ENCODE measurements at places on chromosomes 2 and 18.

DNA sequence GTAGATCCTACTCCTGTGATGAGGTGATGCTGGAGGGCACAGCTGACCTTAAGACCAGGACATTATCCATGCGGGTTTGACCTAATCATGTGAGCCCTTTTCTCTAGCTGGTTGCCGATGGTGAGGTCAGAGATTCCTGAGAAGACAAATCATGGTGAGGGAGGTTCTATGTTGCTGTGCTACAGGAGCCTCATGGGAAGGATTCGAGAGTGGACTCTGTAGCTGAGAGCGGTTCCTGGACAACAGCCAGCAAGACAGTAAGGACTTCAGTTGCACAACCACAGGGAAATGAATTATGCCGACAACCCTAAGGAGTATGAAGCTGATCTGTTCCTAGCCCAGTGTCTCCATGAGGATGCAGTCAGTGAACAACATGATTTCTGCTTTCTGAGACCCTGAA lies 80.4 kb downstream of the EPB41L3 start:
- DNase-seq = peak; percentile 9

GRCh38 chr2:233118648-233119000 lies 58.5 kb downstream of the INPP5D start:
- DNase-seq = no peak

DNA sequence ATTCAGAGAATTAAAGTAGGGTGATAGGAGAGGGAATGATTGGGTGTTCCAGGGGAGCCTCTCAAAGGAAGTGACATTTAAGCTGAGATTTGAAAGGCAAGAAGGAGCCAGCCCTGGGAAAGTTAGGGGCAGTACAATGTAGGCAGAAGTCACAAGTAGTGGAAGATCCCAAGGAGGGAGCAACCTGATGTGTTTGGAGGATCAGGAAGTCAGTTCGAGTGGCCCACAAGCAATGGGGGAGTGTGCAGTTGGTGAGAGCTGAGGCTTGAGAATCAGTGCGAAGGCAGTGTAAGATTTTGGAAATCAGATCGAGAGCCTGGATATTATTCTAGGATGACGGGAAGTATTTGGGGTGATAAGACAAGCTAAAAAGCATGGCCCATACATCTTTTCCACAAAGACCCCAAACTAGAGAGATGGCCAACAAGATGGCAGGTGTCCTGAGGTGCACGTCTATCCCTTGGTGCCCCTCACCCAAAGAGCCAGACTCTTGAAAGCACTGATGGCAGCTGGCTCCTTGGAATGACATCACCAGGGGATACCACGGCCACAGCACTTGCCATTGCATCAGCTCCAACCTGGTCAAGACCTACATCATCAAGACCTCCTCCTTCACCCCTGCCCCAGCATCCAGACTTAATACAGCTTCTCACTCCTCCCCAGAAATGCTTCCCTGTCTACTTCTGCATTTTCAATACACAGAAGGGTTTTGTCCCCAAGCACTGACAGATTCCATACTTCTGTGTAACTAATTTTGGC lies 127.3 kb downstream of the BCL2 start:
- no peak for DNase-seq

GRCh38 chr2:114082731-114083433 lies 193.0 kb downstream of the ACTR3 start:
- DNase-seq = no peak

GRCh38 chr2:134218930-134219658 lies 34.8 kb upstream of the MGAT5 start:
- no peak for DNase-seq

DNA sequence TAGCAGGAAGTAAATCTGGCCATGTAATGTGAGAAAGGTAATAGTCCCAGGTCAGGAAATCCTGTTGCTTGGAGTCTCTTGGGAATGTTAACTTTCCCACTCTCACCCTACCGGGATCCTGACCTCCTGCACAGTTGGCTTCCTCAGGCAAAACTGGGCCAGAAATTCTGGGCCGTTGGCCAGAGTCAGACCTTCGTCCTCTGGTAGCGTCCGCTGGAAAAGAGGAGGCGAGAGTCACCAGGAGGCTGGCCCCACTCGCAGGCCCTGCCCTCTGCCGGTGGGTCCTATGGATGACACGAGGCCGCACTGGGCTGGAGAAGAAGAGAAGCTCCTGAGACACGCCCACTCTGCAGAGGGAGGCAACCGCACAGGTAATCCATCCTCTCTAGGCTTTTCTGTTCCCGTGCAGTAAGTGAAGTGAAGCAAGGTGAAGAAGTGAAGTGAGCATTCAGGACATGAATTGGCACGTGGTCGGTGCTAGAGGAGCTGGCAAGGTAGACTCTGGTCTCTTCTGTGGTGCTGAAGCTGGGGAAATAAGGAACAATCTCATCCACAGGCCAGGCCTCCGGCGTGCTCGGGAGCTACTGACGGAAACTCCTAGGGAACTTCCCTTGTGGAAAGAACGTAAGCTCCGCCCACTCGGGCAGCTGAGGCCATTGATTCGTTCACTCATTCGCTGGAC lies 182.7 kb upstream of the GLI2 start:
- DNase-seq = peak; percentile 58

GRCh38 chr2:11768946-11769345 lies 22.5 kb downstream of the LPIN1 start:
- no peak for DNase-seq

DNA sequence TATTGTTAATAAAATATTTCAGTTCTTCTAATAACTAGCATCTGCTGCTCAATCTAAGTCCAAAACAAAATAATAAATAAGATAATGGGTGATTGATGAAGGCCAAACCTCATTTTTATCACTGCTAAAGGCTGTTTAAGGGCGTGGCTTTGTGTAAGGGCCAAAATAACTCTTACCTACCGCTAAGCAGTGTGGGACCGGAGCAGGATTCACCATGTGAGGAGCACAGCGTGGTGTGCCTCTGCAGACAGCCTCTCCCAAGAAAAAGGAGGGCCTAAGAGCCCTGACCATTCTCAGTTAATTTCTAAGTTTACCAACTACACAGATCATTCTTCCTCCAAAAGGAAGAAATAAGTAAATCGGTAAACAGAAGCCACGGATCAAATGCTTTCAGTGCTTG lies 353.7 kb downstream of the ARL6IP6 start:
- DNase-seq = no peak

DNA sequence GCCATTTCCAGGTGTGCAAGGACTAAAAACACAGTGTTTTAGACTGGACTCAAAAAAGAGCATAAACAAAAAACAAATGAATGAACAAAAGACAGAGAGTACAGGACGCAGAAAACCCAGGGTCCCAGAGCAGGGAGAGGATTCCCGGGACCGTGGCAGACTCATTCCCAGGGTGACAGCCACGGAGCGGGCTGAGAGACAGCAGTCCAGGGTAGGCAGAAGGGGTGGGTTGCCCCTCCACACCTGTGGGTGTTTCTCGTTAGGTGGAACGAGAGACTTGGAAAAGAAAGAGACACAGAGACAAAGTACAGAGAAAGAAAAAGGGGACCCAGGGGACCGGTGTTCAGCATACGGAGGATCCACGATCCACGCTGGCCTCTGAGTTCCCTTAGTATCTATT lies 273.4 kb downstream of the EIPR1 start:
- no peak for DNase-seq

- DNase-seq = no peak
These were observed 39.4 kb downstream of the RBMS1 start for GRCh38 chr2:160454070-160454797.

- DNase-seq = no peak
These were observed 32.6 kb downstream of the MYL12B start for GRCh38 chr18:3294435-3295080.

DNA sequence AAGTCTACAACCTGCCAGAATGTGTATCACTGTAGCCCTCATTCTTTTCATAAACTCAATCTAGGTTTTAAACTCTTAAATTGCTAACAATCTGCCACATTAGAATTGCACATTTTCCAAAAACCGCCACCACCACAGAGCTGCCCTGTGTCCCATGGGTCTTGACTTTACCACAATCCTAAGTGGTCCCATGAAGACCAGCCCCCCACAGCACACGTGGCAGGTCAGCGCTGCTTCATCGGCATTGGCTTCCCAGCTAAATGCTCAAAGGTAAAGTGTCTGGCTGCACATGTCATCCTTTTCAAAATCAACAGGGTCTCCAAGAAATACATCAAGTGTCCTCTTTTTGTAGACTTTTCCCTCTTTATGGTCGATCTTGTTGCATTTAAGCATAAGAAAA lies 2.4 kb downstream of the TBC1D8 start:
- no peak for DNase-seq

- DNase-seq = no peak
These were observed 293.6 kb downstream of the STK39 start for GRCh38 chr2:167953776-167954175.

DNA sequence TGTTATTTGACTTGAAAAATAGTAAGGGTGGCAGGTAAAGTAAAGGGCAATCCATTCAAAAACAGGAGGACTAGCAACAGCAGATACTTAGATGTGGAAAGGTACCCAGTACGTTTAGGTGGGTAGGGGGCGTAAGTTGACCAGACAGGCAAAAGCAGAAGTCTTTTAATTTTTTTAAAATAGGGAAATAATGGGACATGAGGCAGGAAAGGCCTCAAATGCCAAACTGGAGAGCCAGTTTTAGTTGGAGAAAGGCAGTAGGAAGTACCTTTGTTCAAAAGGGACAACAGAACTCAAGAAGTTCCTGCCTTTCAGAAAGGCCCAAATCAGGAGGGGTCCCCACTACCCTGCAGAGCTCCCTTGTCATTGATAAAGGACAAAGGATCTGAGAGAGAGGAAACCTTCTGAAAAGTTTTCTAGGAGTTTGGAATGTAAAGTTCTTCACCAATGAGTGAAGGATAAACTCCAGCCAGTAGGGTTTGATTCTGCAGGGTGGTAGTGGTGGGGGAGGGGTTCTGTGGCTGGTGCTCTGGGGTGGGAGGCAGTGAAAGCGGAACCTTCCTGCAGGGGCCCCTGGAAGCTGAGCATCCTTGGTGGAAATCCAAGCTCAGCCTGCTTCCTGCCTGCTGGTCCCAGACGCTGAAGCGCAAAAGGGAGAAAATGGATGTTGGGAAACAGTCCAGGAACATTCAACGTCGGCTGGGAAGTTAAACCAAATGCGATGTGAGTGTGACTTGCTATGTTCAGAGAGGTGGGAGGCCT lies 40.1 kb downstream of the TMEM17 start:
- no peak for DNase-seq

DNA sequence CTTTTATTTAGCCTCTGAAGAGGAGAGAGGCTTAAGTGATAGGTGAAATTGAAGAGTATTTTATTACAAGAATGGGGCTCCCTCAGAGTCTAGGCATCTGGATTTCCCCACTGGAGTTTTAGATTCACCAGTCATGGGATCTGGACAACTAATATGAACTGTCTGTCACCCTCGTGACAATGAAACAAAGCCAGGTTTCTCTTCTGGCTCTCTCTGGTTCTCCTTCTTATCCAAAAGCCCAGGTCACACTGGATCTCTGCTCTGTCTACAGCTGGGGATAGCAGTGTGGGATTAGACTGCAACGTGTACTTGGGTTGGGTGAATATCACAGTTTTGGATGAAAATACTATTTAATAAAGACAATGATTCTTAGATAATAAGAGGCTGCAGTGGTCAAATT lies 31.2 kb downstream of the LHCGR start:
- DNase-seq = no peak

- DNase-seq = peak; percentile 63
These were observed 62.0 kb upstream of the FZD7 start for GRCh38 chr2:201971531-201972228.

DNA sequence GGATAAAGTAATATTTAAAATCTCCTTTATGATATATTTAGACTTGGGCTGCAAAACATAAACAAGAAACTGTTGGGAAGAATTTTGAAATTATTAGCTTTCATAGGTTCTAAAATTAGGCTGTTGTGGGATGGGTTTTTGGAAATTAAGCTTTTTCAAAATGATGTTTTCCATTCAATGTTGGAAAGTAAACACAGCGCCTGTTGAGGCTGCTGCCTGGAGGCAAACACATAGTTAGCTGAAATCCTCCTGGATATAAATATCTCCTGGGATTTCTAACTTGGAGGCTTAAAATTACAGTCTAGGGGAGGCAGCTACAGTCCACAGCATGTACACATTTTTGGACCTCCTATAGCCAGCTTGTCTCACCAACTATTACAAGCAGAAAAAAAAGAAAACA lies 197.3 kb downstream of the DCC start:
- no peak for DNase-seq

DNA sequence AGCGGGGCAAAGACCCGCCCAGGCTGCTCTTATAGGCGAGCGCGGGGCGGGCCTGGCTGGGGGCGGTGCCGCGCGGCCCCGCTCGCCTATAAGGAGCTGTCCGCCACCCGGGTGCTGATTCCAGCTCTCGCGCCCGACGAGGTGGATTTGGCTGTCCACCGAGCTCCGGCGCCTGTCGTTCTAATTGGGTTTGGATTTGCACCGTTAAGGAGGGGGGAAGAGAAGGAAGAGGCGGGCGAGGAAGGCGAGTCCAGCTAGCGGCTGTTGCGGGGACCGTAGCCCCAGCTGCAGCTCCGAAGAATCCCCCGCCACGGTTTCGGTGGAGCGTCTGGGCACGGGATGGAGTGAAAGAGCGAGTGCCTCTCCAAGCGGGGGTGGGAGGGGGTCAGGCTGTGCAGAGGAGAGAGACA lies at the start of gene CNTNAP5:
Gene CNTNAP5, plus strand, starts transcription at position 117 of the 410 bp plus-strand sequence. CDS start 364 bp downstream, outside the sequence.
- DNase-seq = peak; percentile 64

DNA sequence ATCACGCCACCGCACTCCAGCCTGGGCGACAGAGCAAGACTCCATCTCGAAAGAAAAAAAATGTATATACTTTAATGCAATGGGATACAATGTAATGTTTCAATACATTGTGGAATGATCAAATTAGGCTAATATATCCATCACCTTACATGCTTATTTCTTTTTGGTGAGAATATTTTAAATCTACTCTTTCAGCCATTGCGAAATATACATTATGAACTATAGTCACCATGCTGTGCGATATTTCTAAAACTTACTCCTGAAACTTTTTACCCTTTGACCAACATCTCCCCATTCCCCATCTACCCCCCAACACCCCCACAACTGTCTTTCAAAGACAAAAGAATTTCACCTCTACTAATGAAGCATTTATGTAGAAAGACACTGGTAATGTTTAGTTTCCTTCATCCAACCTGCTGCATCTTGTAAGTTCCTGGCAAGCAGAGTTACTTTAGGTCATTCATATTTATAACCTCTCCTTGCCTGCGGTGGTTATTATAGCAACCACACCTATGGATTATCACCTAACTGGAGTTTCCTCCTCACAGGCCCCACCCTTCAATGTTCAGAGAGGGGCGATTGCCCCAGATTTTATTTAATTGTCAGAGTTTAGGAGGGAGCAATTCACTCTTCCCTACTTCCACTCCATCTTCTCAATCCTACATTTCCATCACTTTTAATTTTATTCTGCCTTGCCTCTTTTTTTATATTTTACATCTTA lies 1.2 kb upstream of the ME2 start:
- DNase-seq = no peak

- no peak for DNase-seq
These were observed 82.6 kb upstream of the CYP1B1 start for GRCh38 chr2:38158378-38159118.

- DNase-seq = peak; percentile 88
These were observed 48.2 kb downstream of the CRIM1 start for GRCh38 chr2:36403675-36404230.
